ENCODE measurements at places on chromosomes 6 and 20.

GRCh38 chr6:3438190-3439167, 18.4 kb downstream of the SLC22A23 start:
- peak; percentile 93 for DNase-seq

DNA sequence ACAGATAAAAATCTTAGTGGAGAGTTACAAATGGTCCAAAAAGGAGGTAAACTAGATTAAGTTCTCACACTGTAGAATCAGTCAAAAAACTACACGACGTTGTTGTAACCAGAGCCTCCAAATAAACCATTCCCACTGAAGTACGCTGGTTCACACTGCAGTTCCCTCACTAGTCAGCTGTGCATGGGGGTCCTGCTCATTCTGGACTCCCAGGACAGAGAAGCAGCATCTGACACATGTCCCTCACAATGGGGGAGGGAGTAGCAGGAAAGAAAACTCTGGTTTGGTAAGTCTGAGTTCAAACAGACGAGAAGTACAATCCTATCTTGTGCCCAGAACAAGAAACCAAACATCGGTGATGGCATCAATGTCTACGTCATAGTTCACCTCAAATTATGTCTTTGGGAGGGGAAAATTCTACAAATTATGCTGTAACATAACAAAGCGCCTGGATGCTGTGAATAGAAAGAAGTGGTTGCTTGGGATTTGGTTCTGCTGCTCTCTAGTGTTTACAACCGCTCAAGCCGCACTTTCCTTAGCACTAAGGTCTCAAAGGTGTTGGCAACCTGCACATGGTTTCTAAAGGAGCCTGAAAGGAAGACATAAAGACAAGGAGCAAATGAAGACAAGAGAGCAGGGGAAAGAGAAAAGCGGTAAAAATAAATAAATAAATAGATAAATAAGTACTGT, 208.0 kb downstream of the GMDS start:
- no peak for DNase-seq

GRCh38 chr20:21225215-21225947, 77.8 kb upstream of the XRN2 start:
- DNase-seq, result no peak

GRCh38 chr20:13302647-13303450, 81.8 kb downstream of the ISM1 start:
- peak; percentile 12 for DNase-seq

GRCh38 chr6:154360476-154360875, 3.9 kb upstream of the IPCEF1 start:
- DNase-seq, result no peak

DNA sequence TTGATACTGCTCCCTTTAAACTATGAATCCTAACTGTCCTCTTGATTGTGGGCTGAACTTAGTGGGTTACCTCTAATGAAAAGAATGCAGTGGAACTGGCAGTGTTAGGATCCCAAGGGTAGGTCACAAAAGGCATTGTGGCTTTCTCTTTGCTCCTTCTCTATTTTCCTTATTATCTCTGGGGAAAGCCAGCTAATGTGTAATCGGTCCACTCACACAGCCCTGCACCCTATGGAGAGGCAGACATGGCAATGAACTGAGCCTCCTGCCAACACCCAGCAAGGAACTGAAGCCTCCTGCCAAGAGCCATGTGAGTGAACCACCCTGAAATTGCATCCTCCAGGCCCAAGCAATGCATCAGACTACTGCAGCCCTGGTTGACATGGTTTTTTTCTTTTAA, 24.6 kb upstream of the ZNF133 start:
- DNase-seq, result peak; percentile 5

DNA sequence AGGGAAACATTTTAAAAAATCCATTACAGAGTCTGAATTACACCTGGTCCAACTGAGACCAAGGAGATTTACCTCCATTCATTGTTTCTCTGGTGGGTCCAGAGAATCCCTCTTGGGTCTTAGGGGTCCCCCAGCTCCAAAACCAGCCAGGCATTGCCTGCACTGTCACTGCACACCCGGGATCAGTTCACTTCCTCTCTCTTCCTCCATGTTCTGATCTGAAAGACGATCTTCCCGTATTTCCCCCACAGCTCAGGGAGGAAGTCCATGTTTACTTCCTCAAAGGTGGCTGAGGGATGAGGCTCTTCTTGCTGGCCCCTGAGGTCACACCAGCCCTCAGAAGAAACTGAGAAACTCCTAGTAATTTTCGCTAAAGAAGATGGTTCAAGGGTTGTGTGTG, 159.7 kb downstream of the BMP7 start:
- no peak for DNase-seq

DNA sequence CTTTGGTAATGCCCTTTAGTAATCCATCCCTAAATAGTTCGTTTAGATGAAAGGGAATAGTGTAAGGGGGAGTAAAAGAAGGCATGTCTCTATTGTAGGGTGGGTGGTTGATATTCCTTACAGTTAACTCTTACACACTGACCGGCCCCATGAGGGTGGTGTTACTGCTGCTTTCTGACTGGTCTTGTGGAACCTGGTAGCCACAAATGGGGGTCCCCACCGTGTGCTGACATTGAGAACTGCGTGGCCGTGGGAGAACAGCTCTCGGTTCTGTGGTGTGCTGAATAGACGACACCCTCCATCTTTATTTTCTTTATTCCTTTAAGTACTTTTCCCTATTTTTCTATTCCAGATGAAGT, 19.3 kb downstream of the MRAP2 start:
- no peak for DNase-seq

- DNase-seq, result no peak
Measured at GRCh38 chr6:105317607-105318533, 85.0 kb downstream of the PREP start.

GRCh38 chr6:160028487-160029275, 59.8 kb downstream of the IGF2R start:
- no peak for DNase-seq

GRCh38 chr6:75933387-75933975, 139.0 kb downstream of the IMPG1 start:
- DNase-seq, result no peak

DNA sequence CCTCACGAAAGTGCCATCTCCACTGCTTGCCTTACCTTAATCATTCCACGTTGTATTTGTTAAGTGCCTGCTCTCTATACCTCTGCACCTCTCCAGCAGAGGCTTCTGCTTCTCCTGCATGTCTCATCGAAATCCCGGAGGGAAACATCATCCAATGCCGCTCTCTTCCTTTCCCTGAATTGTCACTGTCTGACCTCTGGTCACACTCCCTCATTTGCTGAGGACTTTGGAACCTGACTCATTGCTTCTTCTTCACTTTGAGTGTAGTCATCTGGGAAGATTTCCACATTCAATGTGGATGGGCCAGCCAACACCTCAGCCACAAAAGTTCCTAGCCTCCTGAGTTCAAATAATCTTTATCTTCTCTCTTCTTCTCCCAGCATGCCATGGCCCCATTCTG, 78.9 kb upstream of the BEND6 start:
- no peak for DNase-seq

GRCh38 chr6:16224409-16224808, 14.0 kb upstream of the GMPR start:
- DNase-seq, result no peak

GRCh38 chr6:47073125-47074110, 31.3 kb upstream of the ADGRF1 start:
- DNase-seq, result no peak

DNA sequence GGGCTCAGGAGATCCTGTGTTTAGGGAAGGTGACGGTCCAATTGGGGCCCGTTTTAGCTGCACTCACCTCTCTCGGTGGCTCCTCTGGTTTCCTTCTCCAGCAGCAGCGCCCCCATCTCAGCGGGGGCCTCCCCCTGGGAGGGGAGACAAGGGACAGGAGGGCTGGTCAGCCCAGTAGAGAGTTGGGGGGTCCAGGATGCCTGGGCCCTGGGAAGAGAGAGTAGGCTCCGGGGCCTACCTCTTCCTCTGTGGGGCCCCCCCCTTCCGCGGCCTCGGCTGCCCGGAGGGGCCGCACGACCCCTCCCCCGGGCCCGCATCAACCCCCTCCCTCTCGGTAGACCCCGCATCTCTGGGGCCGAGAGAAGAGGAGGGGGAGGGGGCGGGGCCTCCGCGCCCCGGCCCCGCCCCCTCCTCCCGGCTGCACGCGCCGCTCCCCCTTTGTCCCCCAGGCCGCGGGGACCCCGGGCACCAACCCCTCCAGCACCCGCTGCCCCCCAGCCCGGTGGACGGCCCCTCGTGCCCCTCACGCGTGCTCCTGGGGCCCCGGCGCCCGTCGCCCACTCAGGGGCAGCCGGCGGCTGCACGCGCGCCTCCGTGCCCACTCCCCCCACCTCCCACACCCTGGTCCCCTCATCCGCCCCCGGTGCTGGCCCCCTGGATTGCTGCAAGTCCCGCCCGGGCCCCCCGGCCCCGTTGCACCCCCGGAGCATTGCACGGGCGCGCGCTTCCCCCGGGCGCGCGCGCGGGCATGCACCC, 464 bp downstream of the EHMT2 start:
- DNase-seq, result no peak

- DNase-seq, result peak; percentile 55
Measured at GRCh38 chr6:157184202-157185015, 138.9 kb downstream of the TMEM242 start.

GRCh38 chr20:45096781-45097180, 4.1 kb downstream of the KCNS1 start:
- no peak for DNase-seq

GRCh38 chr6:15504040-15504495, 158.8 kb downstream of the DTNBP1 start:
- peak; percentile 13 for DNase-seq

- DNase-seq, result no peak
Measured at GRCh38 chr6:157954150-157955117, 27.2 kb upstream of the SYNJ2 start.

DNA sequence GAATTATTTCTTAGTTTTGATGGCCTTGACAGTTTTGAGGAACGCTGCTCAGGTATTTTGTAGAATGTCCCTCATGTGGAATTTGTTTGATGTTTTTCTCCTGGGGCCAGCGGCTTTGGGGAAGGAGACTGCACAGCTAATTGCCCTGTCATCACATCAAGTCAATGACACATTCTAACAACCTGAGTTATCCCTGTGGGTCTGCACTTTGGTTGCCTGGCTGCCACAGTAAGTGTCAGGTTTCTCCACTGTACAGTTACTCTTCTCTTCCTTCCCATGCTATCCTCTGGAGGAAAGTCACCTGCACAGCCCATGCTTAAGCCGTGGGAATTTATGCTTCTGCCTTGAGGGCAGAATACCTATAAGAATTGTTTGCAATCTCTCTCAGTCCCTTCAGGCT, 1.4 kb upstream of the TREML4 start:
- no peak for DNase-seq

GRCh38 chr6:6804843-6805615, 216.5 kb downstream of the LY86 start:
- no peak for DNase-seq

DNA sequence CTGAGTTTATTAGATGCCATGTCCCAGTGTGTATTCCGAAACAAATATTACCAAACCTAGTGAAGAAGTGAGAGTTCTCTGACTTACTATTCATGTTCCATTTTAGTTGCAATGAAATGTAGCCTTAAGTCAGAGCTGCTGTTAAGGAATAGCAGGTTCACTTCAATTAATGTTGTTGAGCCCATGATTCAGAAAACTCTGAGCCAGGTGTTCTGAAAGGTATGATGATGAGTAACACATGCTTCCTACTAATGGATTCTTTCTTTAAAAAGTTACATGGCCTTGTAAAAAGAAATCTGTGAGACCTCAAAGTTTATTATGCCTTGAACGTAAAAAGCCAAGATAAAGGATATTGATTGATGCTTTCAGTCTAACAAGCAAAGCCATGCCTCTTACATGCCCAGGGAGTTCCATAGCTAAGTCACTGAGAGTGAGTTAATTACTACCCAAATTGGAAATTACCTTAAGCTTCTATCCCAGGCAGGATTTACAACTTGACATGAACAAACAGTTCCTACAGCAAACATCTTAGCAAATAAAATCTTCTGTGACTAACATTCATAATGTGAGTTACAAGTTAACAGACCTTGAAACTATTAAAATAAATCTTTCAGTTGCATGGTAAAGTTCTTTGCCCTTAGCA, 122.9 kb downstream of the AKAP7 start:
- no peak for DNase-seq

DNA sequence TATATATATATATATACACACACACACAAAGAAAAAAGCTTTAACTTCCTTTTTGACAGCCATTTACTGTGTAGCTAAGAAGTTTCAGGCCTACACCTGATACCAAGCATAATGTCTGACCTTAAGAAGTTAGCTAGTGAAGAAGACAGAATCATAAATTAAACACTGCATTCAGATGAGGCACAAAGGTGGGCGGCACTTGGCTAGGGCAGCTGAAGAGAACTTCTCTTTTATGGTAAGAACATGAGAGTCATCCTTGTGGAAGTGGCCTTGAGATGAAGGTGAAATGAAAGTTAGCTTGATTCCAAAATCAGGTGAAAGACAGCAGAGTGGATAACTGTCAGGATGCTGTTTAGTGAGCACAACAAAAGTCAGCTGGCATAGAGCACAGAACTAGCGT, 46.5 kb downstream of the HTR1B start:
- DNase-seq, result no peak

DNA sequence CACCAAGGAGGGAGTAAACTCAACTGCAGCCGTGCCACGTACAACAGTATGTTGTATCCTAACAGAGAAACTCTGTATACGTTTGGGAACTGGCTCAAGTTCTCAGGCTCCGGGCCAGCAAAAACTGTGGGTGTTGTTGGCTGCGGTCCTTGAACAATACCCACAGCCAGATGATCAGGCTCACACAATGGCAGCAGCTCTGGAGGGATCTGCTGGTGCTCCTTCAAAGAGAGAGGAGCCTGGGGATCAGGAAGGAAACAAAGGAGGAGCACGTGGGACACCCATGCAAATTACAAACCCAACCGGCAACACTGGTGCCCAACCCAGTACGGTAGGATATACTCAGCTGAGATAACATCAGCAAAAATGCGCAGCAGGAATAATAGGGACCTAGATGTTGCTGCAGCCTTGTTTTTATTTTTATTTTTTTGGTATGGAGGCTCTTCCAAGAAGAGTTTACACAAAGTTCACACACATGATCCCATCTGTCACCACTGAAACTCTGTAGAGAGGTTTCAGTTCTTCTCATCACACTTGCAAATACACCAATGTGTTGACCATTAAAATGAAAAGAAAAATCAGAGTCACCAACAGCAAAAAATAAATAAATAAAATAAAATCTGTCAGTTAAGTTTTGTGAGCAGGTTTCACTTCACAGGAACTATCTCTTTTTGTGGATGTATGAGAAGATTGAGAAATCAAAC, 41.2 kb upstream of the PDE10A start:
- peak; percentile 20 for DNase-seq

GRCh38 chr6:149964308-149965193, 808 bp downstream of the ULBP1 start:
- peak; percentile 27 for DNase-seq

- no peak for DNase-seq
Measured at GRCh38 chr6:67336014-67336413, 1299.1 kb upstream of the ADGRB3 start.

GRCh38 chr20:20843982-20844381, 131.5 kb upstream of the RALGAPA2 start:
- DNase-seq, result no peak

DNA sequence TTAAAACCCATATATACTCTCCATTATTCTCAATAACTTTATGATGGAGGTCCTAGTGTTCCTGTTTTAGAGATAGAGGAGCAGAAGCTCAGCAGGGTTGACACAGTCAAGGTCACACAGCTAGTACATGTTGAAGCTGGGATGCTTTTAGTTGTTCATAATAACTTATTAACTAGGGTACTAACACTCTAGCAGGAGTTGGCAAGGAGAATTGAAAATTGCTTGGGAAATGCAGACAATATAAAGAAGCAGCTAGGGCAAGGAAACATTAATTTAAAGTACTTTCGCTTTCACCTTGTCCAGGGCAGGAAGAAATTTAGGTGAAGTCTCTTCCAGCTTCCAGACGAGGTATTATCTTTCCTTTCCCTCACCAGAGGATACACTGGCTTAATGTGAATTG, 133.7 kb downstream of the RCAN2 start:
- DNase-seq, result no peak

GRCh38 chr6:31676904-31677303, 4.0 kb downstream of the LY6G5C start:
- DNase-seq, result no peak
